EL (cell line): ENCODE measurements at places on chromosomes 13 and 19.

DNA sequence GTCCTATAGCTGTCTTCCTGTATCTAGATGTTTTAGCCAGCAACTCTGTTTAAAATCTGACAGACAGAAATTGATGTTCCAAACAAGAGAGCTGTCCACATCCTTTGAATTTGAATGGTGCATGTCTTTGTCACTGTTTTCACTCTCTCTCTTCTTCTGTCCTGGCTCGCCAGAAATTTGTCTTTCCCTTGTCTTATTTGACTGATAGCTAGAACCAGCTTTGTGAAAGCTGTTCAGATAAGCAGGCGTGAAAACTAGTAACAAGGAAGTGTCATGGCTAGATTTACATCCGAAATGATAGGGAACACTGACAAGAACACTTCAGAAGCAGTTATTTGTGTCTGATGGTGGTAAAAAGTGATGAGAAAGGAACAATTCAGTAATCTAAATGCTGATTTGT is 354.9 kb upstream of the SLITRK1 start:
- DNase-seq: no peak

- peak; percentile 25 for DNase-seq
Measured at GRCh38 chr13:63625869-63626268, 2210.2 kb upstream of the PCDH20 start.

GRCh38 chr13:106467427-106468122 is 67.9 kb downstream of the EFNB2 start:
- DNase-seq: no peak

DNA sequence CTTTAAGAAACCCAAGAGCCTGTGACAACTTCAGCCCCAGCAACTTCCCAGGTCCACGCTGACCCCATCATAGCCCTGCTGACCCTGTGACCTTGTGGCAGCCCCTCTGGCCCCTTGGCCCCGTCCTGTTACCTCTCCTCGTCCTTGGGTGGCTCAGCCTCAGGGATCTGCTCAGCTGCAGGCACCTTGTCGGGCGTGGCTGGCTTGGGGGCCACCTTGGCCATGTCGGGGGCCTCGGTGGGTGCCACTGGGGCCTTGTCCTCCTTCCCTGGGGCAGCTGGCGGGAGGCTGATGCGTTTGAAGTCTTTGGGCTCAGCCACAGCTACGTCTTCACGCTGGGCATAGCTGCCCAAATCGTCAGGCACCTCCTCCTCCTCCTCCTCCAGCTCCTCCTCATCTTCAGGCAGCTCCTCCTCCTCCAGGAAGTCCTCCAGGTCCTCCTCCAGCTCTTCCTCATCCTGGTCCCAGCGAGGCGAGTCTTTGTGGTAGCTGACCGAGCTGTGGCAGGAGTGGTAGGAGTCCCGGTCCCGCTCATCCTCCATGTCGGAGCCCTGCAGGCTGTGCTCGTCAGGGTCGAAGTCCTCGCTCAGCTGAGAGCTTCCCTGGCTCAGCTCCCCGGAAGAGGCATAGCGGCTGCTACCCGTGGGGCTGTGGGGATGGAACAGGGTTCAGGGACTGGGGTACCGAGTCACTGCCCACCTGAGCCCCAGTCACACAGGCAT is 32.2 kb downstream of the UNC13A start:
- no peak for DNase-seq

DNA sequence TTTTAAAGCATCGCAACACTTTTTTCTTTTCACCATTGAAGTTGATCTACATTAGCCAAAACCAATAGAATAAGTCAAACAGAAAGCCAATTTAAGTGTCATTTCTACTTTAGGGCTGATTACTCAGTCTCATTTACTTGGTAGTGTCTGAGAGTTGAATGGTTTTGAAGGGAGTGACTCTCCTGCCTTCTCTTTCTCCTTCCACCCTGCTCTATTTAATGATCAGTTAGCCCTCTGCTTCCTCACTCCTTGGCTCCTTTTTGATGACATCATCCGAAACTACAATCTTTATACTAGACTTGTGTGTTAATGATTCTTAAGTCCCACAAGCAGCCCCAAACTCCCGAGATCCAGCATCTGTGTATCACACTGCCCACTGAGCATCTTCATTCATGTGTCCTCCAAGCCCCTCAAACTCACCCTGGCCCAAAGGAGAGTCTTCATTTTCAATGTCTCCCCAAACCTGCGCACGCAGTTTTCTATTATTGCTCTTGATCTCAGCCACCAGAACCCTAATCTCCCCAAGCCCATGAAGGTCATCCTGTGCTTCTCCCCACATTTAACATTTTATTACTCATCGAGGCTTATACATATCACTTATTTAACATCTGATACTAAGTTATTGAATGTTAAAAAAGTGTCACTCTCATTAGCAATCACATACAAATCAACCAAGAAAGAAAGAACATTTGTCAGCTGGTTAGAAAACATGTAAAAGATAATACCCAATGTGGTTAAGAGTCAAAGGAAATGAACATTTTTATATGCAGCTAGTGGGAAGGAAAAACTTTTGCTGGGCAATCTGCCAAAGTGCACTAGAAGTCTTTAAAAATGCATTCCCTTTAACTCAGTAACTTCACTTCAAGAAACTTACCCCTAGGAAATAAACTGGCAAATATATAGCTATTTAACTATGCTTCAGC is 32.2 kb upstream of the ARGLU1 start:
- DNase-seq: peak; percentile 65

GRCh38 chr13:34803756-34804155 is 138.3 kb upstream of the NBEA start:
- no peak for DNase-seq

- no peak for DNase-seq
Measured at GRCh38 chr13:90447034-90447733, 900.3 kb upstream of the MIR17HG start.

- DNase-seq: no peak
Measured at GRCh38 chr19:39916851-39917396, 17.5 kb downstream of the FCGBP start.

- DNase-seq: no peak
Measured at GRCh38 chr13:104021806-104022397, 955.7 kb upstream of the SLC10A2 start.
